Activated CD4-positive, CD25-positive, alpha-beta regulatory T cell treated with anti-CD3 and anti-CD28 coated beads, Interleukin-2, amount 50 U/mL, for 72 hours (primary cell): ENCODE measurements at places on chromosomes 6 and 20.

- no peak for DNase-seq
These were observed 12.0 kb upstream of the ABRACL start for GRCh38 chr6:139016337-139017213.

GRCh38 chr6:121597654-121598053 is 162.2 kb downstream of the GJA1 start:
- no peak for DNase-seq

DNA sequence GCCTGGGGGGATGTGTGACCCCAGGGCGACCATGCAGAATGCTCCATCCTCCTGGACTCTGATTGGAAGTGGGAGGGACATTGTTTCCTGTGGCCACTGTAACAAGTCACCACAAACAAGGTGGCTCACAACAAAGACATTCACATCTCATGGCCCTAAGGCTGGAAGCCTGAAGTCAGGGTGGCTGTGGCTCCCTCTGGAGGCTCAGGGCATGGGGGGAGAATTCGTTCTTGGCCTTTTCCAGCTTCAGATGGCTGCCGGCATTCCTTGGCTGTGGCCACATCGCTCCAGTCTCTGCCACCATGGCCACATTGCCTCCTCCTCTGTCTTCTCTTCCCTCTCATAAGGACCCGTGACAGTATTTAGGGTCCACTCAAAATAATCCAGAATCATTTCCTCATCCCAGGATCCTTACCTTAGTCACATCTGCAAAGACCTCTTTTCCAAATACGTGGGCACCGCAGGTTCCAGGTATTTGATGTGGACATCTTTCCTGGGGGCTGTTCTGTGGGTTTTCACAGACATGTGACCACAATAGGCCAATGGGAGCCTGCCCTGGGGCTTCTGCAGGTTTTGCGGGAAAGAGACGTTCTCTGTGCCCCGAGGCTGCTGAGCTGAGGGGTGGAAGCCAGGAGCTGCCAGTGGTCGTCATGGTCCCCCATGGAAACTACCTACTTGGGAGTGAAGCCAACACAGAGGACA is 249.3 kb downstream of the PREX1 start:
- no peak for DNase-seq

- DNase-seq = no peak
These were observed 33.4 kb downstream of the HSF2 start for GRCh38 chr6:122432816-122433215.

DNA sequence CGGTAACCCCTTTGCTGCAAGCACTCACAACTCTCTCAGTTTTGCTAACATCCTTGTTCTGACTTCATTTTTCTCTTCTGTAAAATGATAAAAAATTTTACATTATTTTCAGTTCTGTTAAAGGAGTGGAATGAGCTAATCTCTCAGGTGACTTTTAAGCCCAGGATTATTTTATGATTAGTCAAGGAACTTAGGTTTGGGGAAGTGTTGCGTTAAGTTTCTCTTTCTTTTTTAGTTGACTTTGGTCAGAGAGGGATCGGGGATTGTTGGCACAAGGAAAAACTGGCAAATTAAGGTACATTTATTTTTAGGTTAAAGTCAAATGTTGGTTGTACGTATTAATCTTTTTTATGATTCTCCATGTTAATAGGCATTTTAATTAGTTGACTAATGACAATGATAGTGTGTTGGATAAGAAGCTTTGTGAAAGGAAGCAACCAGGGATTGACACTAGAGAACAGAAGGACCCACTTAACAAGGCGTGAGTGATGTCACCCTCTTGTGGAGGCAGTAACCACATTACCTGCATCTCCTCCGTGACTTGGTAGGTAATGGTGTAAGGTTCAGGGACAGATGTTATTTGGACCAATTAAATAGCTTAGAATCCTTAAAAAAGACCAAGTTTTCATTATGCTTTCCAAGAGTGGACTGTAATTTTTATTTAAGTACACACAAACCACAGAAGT is 31.6 kb downstream of the CD83 start:
- no peak for DNase-seq

GRCh38 chr20:16777126-16777525 is 29.0 kb downstream of the OTOR start:
- DNase-seq = no peak

- no peak for DNase-seq
These were observed 67.6 kb downstream of the PHIP start for GRCh38 chr6:79010422-79010821.

- DNase-seq = no peak
These were observed 207.7 kb downstream of the MMUT start for GRCh38 chr6:49255335-49255734.

GRCh38 chr6:100808638-100809275 is 72.4 kb downstream of the ASCC3 start:
- no peak for DNase-seq

DNA sequence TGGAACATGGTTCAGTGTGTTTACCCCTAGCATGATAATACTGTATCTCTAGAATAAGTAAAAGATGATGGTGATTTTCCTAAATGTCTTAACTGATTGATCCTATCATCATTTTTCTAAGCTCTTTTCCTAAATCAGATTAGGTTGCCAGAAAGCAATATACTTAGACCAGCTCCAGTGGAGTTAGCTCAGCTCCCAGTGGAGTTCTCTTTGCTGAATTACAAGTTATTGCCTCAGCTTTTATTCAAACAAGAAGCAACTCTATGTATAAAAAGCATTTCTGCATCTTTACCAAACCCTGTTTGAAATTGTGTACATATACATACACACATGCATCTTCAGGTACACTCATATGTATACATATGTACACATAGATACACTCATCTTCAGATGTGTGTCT is 44.9 kb downstream of the SNX9 start:
- DNase-seq = no peak

DNA sequence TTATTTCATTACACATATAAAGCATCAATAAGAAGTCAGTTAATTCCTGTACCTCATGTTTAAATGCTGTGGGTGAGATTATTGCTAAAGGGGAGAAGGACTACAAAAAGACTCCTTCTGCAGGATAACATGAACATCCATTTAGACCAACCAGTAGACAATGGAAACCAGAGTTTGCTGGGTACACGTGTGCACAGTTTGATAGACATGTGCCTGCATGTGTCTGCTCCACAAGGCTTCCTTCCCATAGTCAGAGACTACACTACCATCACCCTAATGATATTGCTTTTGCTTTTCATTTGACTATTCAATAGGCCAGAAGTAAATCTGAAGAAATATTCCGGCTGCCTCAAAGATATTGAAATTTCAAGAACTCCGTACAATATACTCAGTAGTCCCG is 231.6 kb downstream of the ARHGAP18 start:
- DNase-seq = no peak

GRCh38 chr6:57305107-57305506 is 12.3 kb upstream of the PRIM2 start:
- DNase-seq = no peak

- DNase-seq = no peak
These were observed 86.0 kb upstream of the SALL4 start for GRCh38 chr20:51888291-51888690.
